Thoracic aorta (tissue), 2 donors: ENCODE measurements at places on chromosomes 2 and 18. TPM values are rescaled to one million over a fixed set of nuclear protein-coding genes. Genes with fewer than 3 reads are reported as not detected.

- no peak for DNase-seq
Observed at GRCh38 chr18:45860971-45861370, 35.5 kb downstream of the SIGLEC15 start.

GRCh38 chr2:184270660-184271059 lies 327.7 kb upstream of the ZNF804A start:
- DNase-seq = no peak

Gene GYPC
- 123 TPM for total RNA-seq

DNA sequence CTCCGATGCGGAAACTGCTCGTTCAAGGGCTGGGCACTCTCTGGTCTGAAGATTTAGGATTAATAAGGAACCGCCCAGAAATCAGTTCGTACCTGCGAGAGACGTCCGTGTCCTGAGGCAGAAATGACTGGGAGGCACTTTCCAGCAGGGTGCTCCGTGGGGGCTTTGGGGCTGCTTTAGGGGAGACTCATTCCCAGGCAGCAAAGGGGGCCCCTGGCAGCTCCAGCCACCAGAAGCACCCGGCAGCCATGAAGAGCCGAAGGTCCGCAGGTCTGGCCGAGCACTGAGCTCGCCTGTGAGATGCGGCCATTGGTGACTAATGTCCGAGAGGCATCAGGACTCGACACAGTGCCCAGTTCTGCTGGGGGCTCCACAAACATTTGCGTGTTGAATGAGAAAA lies 20.9 kb downstream of the KCNG2 start:
- no peak for DNase-seq

Gene HSBP1L1
- total RNA-seq = 11.6 TPM

Gene DPP4
- 2.0 TPM for total RNA-seq

- no peak for DNase-seq
Observed at GRCh38 chr2:150126839-150127238, 360.6 kb downstream of the RND3 start.

- no peak for DNase-seq
Observed at GRCh38 chr2:54497763-54498680, 41.9 kb downstream of the SPTBN1 start.

- DNase-seq = no peak
Observed at GRCh38 chr2:53561155-53561554, 206.4 kb upstream of the CHAC2 start.

GRCh38 chr2:234425639-234426603 lies 71.0 kb downstream of the ARL4C start:
- DNase-seq = no peak
